Pulmonary artery endothelial cell (primary cell): ENCODE measurements at places on chromosomes 13 and 19. TPM values are rescaled to one million over a fixed set of nuclear protein-coding genes. Genes with fewer than 3 reads are reported as not detected.

GRCh38 chr19:35935911-35936737 lies at the start of gene LRFN3:
Gene LRFN3, plus strand, starts transcription at chr19:35936374. Its CDS starts 3,052 bp downstream, at chr19:35939426.
- peak; percentile 22 for DNase-seq

GRCh38 chr13:91358387-91358782 lies 10.9 kb downstream of the MIR17HG start:
- DNase-seq, result no peak

- DNase-seq, result no peak
Observed at GRCh38 chr13:30742901-30743300, 7.6 kb downstream of the ALOX5AP start.

Gene GPC6
- under 0.01 TPM in 1 of 2 replicates, not detected in the other for total RNA-seq

Gene VSTM2B
- not detected in 2 replicates for total RNA-seq

DNA sequence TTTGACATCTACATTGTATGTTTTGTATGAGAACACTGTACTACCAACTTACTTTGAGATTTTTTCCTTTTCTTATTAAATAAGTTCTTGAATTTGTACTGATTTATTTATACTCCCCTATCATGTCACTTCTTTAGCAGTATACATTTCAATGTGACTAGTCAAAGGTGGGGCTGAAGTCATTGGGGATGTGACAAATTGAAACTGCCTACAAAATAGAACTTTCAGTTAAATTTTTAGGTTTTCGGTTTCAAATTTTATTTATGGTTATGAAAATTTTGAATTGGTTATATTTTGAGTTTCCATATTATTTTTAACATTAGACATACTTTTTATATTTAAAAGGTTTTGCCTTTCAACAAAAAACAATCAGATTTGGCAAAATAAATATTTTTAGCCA lies 221.6 kb downstream of the NBEA start:
- DNase-seq, result no peak

Gene ZNF578
- total RNA-seq, result 2.2 and 3.8 TPM in 2 replicates

- peak; percentile 68 for DNase-seq
Observed at GRCh38 chr19:2032296-2032941, 16.9 kb upstream of the BTBD2 start.

GRCh38 chr13:109646423-109646822 lies 140.0 kb downstream of the IRS2 start:
- DNase-seq, result no peak

DNA sequence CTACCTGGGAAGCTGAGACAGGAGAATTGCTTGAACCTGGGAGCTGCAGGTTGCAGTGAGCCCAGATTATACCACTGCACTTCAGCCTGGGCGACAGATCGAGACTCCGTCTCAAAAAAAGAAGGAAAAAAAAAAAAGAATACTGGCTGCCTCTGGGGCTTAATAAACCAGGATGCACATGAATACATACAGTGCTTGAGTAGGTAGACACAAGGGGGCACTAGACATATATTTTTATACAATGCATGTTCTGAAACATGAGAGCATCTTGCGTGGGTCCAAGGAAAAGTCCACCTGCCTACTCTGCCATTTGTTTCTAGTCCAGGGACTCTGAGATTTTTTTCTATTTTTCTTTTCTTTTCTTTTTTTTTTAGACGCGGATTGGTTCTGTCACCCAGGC lies 31.2 kb downstream of the KEAP1 start:
- DNase-seq, result no peak

Gene GNA15
- total RNA-seq, result 0.04 and 0.07 TPM in 2 replicates

Gene SHISA2
- total RNA-seq, result 4.3 and 15.1 TPM in 2 replicates

GRCh38 chr13:75217949-75218348 lies 264.0 kb downstream of the TBC1D4 start:
- no peak for DNase-seq

Gene SIGLECL1
- not detected in 2 replicates for total RNA-seq

- DNase-seq, result no peak
Observed at GRCh38 chr13:76874479-76874878, 11.7 kb downstream of the KCTD12 start.

DNA sequence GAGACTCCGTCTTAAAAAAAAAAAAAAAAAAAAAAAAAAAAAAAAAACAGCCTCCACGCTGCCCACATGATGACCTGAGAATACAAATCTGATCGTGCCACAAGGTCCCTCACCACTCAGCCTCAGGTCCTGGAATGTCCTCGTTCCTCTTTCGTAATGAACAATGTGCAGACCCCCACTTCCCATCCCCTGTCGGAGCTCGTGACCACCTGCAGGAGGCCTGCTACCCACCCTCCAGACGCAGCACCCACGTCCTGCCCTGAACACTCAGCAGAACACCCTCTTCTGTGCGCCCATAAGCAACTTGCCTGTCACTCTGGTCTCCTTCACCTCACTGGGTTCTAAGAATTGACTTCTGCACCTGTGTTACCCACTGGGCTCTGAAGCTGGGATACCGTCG lies 166.4 kb downstream of the KATNAL1 start:
- DNase-seq, result no peak

GRCh38 chr13:51595416-51595815 lies 11.2 kb downstream of the WDFY2 start:
- no peak for DNase-seq

Gene CEACAM16
- total RNA-seq, result not detected in 2 replicates

GRCh38 chr19:46591870-46592269 lies 9.3 kb upstream of the CALM3 start:
- DNase-seq, result no peak

DNA sequence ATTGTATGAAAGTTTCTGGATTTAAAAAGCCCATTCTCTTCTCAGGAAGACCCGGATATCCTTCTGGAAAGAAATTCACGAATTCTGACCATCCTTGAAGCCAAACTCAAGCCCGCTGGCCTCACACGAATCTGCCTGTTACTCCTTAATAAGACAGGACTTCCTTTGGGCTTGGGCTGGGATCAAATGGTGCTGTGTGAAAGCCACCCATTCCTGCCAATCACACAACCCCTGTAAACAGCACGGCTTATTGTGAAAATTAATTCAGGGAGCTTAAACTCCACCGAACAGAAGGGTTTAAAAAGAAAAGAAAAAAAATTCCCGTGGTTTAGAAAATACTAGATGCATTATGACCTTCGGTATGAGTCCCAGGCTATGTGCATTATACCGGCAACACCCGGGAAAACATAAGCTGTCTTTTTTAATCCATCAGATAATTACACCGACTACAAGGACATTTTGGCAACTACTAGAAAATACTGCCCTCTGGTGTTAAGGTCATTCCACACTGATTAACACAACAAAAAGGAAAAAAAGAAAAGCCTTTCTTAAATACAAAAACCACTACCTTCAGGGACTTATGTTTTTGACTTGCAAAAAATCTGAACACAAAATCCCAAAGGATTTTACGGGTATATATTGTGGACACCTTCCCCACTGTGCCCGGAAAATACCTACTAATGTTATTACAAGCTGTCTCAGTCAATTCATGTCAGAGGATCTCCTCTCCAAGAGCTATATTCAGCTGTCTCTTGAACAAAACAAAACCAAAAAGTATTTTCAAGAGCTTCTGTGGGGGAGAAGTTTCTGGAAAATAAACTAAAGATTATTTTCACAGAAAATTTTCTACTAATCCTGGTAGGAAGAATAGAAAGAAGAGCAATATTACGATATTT lies 76.0 kb upstream of the LSM14A start:
- no peak for DNase-seq

GRCh38 chr19:44596428-44597130 lies 16.8 kb upstream of the IGSF23 start:
- DNase-seq, result no peak

DNA sequence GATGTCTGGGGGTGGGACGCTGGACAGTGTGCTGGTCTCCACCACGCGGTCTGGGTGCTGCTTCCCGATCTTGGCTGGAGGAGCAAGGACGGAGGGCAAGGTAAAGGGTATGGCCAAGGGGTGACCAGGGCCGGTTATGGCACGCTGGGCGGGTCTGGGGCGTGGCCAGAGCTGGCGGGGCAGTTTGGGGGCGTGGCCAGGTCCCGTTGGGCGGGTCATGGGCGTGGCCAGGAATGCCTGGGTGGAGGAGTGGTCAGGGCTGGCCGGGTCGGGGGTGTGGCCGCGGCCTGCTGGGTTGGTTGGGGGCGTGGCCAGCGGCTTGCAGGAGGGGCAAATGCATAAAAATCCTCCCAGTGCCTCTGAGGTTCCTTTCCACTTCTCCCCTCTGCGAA lies 19.2 kb downstream of the GPX4 start:
- DNase-seq, result peak; percentile 39

Gene IGSF23
- total RNA-seq, result 0.25 and 0.46 TPM in 2 replicates

GRCh38 chr13:106526738-106527444 lies 8.6 kb downstream of the EFNB2 start:
- DNase-seq, result no peak

Gene ZNF546
- 2.0 and 6.5 TPM in 2 replicates for total RNA-seq

Gene FFAR2
- total RNA-seq, result not detected in 2 replicates

DNA sequence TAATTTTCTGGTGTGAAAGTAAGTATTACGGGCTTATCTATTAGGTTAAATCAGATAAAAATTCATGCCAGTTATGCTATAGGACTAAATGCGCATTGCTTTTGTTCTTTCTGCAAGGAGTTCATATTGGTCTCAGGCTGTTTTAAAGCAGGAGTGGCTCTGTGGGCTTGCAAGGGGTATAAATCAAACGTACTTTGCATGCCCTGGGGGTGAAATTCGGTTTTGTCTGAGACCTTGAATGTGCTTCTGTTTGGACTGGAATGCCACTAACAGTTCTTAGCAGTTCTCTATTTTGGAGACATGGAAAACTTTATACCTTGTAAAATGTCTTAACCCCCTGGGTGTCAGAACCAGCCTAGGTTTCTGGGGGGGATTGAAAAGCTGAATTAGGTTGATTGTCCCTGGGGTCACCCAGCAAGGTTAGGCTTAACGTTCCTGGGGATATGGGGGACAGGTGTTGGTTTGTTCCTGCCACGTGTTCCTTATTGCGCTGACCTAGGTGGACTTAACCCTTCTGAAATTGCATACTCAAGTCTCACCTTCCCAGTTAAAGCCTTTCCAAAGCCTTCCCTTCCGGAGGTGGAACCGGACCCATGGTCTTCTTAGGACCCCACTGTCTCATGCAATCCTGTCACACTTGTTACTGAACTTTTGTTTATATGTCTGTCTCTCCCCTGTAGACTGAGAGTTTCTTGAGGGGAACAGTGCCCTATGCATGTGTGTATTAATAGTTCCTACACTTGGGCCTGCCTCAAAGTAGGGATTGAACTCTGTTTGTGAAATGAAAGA lies 182.2 kb downstream of the LMO7 start:
- no peak for DNase-seq

Gene LGALS4
- total RNA-seq, result not detected in 2 replicates

- DNase-seq, result no peak
Observed at GRCh38 chr19:58117841-58118575, 20.0 kb upstream of the ZSCAN18 start.

Gene SIGLEC12
- not detected in 2 replicates for total RNA-seq

Gene TMEM272
- total RNA-seq, result not detected in 2 replicates

Gene MAST1
- 0.18 and 0.59 TPM in 2 replicates for total RNA-seq

- DNase-seq, result no peak
Observed at GRCh38 chr13:108342369-108343289, 73.1 kb downstream of the TNFSF13B start.

Gene FCAR
- not detected in 2 replicates for total RNA-seq

DNA sequence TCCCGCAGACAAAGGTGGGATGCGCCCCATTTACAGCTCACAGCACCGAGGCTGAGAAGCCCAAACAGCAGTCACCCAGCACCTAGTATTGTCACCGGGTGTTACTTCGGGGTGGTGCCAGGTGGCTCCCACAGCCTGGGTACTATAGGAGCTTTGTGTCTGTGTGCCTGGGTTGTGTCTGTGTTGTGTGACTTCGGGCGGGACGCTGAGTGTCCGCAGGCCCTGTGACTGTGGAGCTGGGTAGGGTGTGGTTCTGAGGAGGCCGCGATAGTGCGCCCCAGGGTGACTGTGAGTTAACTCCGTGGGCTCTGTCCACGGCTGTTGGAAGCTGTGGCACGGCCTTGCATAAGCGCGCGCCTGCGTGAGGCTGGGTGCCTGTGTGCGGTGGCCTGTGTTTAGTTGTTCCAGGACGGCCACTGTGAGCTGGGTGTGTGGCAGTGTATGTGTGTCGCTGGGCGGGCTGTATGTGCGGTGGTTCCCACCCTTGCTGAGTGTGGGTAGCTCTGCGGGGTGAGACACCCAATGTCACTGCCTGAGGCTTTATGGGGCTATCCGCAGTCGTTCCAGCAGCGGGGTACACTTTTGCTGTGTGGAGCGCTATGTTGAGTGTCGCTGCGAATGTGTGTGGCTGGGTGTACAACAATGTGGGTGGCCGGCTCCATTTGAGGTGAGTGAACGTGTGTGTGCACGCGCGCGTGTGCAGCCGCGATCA lies 559 bp upstream of the SSBP4 start:
- DNase-seq, result no peak

DNA sequence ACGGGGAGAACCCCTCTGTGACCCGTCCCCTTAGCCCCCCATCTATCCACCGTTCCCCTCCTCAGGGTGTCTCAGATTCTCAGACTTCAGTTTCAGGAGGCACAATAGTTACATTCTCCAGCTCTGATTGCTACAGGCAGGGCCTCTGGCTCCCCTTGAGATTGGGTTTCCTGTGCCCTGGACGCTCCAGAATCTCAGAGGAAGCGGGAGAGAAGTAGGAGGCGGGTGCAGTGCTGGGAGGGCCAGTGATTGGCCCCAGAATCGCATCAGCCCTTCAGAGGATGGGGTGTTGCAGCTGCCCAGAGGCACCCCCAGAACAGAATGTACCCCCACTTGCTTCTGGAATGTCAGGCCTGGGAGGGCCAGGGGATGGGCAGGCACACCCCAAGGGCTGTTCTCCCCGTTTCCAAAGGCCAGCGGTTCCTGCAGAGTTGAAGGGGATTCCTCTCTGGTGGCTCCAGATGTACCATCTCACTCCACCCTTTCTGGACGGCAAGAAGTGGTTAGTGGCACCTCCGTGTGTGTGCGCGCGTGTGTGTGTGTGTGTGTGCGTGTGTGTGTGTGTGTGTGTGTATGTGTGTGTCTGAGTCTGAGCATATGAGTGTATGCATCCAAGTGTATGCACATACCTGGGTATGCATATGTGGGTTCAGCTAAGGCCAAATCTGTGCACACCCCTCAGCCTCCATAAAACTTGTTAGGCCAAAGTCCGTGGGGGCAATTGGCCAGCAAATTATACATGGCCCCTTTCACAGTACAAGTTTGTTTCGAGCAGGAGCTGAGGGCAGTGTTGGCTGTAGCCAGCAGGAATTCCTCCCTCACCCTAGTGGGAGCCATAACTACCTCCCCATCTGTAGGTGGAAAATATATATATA lies 35.5 kb downstream of the LYL1 start:
- DNase-seq, result no peak

Gene ZNF577
- total RNA-seq, result 3.1 and 3.6 TPM in 2 replicates

GRCh38 chr19:49766007-49766929 lies 533 bp upstream of the AP2A1 start:
- peak; percentile 100 for DNase-seq

Gene PODNL1
- total RNA-seq, result 0.04 and 0.13 TPM in 2 replicates

Gene CEACAM19
- 1.5 and 2.0 TPM in 2 replicates for total RNA-seq

DNA sequence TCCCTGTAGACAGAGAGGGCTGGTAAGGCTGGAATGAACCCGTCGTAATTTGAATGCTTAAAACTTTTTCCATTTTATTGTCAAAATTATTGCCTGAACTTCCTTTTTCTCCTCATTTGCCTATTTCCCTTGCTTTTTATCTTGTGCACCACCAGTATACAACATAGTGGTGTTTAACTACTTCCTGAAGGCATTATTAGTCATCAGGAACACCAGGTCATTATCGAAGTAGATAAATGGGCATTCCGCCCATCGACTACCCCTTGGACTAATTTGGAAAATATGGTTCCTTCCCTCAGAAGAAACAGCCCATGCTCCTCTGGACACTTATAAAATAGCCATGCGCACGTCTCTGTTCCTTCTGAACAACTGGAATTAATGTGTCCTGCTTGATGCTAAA lies 232.1 kb downstream of the TM9SF2 start:
- no peak for DNase-seq
